CD4-positive, alpha-beta T cell treated with Interleukin-1 beta for 1 hour (primary cell): ENCODE measurements at places on chromosomes 6 and 20.

DNA sequence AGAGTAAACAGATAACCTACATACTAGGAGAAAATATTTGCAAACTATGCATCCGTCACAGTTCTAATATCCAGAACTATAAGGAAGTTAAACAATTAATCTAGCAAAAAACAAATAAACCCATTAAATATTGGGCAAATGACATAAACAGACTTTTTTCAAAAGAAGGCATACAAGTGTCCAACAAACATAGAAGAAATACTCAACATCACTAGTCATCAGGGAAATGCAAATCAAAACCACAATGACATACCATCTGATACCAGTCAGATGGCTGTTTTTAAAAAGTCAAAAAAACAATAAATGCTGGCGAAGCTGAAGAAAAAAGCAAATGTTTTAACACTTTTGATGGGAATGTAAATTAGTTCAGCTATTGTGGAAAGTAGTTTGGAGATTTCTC, 1117.7 kb upstream of the MAP3K7 start:
- DNase-seq: no peak

DNA sequence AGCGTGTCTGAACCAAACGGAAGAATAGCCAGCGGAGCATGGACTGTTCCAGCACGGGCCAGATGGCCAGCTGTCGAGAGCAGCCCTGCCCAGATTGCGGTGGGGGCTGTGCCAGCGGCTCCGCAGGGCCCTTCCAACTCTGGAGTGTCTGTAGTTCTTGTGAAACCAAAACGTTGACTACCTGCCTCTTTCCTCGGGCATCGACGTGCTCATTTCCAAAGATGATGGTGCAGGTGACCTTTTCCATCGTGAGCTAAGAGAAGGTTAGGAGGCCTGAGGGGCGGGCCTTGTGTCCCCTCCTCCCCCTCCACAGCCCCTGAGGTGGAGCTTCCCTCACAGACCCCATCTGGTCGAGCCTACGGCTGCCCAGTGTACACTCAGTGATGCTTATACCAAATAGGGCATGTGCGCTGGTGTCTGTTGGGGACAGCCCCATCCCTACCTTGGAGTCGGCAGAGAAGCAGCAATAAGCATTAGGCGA, 12.9 kb upstream of the C20orf144 start:
- DNase-seq: no peak

GRCh38 chr6:134537146-134537555, 219.2 kb upstream of the SGK1 start:
- no peak for DNase-seq

DNA sequence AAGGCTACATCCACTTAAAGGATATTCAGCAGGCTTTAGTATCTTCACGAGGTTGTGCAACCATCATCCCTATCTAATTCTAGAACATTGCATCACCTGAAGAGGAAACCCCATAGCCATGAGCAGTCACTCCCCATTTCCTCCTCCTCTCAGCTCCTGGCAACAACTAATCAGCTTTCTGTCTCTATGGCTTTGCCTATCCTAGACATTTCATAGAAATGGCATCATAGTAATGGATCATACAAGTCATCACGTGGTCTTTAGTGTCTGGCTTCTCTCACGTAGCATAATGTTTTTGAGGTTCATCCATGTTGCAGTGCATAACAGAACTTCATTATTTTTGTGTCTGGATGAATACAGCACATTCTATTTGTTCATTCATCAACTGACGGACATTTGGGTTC, 20.5 kb downstream of the SNAI1 start:
- DNase-seq: no peak

- no peak for DNase-seq
Measured at GRCh38 chr20:43947316-43947710, 32.7 kb downstream of the TOX2 start.

GRCh38 chr6:100311707-100312251, 152.9 kb downstream of the SIM1 start:
- no peak for DNase-seq

- no peak for DNase-seq
Measured at GRCh38 chr20:48763216-48763914, 64.4 kb downstream of the PREX1 start.

GRCh38 chr20:44464514-44464913, 11.2 kb upstream of the TTPAL start:
- no peak for DNase-seq
